Astrocyte (in vitro differentiated cells and primary cell): ENCODE measurements at places on chromosomes 13 and 19. TPM values are rescaled to one million over a fixed set of nuclear protein-coding genes. Genes with fewer than 3 reads are reported as not detected.
A peak's percentile ranks its signal among the peaks of the same experiment; 100 is the strongest.

DNA sequence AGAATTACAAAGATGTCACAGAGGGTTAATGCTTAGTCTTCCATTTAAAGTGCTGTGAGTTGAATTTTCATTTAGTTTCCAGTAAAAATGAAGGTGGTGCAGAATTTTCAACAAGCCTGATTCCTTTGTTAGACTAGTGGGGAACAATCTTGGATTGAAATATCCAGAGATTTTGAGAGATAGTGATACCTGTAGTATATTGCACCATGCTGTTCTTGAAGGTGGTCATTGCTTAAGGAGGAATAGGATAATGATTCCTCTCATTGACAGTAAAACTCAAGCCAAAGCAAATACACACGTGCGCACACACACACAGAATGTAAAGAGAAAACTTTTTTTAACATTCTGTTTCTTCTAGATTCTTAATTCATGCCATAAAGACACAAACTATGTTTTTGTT, 5.3 kb downstream of the PCDH17 start:
- H3K4me1 ChIP-seq: no peaks in the 10 kb centered on the region
- no peaks in the 10 kb centered on the region for H3K36me3 ChIP-seq
- H3K27ac ChIP-seq: no peak overlapping the region
- DNase-seq: no peak
- peaks cover 28% of the 10 kb centered on the region for H3K27me3 ChIP-seq

The REEP6 gene
- total RNA-seq: 5.7 and 6.6 TPM in 2 replicates

The PODNL1 gene
- total RNA-seq: 3.3 and 3.7 TPM in 2 replicates

DNA sequence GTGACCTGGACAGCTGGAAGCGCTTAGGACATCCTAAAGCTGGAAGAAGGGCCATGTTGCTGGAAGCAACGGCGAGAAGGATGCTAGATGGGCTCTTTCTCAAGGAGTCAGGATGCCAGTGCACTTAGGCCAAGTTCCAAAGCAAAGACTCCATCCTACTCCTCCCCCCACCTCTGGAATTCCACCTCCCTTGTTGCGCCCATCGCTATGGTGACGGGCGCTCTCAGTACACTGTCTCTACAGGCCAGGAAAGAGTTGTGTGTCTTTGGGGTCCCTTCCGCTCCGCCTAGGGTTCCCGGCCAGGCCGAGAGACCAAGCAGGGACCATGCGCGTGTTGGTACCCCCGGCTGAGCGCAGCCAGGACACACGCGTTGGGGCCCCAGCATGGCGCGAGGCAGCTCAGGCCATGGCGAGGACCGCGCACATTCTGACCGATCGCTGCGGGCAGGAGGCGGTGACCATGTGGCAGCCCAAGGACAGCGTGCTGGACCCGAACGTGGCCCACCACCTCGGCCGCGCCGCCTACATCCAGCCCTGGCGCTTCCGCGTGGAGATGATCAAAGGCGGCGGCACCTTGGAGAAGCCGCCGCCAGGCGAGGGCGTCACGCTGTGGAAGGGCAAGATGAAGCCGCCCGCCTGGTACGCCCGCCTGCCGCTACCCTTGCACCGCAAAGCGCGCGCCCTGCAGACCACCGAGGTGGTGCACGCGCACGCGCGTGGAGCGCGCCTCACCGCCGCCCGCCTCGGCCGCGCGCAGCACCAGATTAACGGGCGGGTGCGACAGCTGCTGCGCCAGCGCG, 31.0 kb upstream of the SLC1A6 start:
- H3K4me1 ChIP-seq: no peaks in the 10 kb centered on the region
- H3K27ac ChIP-seq: no peak overlapping the region
- H3K27me3 ChIP-seq: peaks cover 4% of the 10 kb centered on the region
- H3K4me3 ChIP-seq: no peak overlapping the region
- no peak for DNase-seq

- H3K36me3 ChIP-seq: no peaks in the 10 kb centered on the region
- DNase-seq: peak; percentile 0
- H3K27ac ChIP-seq: no peak overlapping the region
These were observed 491 bp downstream of the ZNF525 start for GRCh38 chr19:53365899-53366493.

DNA sequence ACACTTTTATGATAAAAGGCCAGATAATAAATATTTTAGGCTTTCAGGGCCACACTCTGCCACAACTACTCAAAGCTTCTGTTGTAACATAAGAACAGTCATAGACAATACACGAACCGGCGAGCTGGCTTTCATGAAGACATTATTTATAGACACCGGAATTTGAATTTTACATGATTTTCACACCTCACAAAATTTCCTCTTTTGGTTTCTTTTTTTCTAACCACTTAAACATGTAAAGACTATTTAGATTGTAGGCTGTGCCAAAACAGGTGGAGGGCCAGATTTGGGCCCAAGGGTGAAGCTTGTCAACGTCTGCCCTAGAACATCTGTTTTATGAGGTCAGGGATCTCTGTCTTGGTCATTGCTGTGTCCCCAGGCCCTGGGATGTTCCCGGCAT, 29.7 kb upstream of the FXYD3 start:
- no peak for DNase-seq
- no peaks in the 10 kb centered on the region for H3K27me3 ChIP-seq
- H3K4me3 ChIP-seq: no peak overlapping the region
- H3K4me1 ChIP-seq: peaks cover 16% of the 10 kb centered on the region
- H3K27ac ChIP-seq: no peak overlapping the region

- no peaks in the 10 kb centered on the region for H3K4me1 ChIP-seq
- no peaks in the 10 kb centered on the region for H3K36me3 ChIP-seq
- H3K27me3 ChIP-seq: no peaks in the 10 kb centered on the region
- H3K4me3 ChIP-seq: no peak overlapping the region
- no peak overlapping the region for H3K27ac ChIP-seq
These were observed 393.8 kb downstream of the SLITRK6 start for GRCh38 chr13:85405316-85405897.

DNA sequence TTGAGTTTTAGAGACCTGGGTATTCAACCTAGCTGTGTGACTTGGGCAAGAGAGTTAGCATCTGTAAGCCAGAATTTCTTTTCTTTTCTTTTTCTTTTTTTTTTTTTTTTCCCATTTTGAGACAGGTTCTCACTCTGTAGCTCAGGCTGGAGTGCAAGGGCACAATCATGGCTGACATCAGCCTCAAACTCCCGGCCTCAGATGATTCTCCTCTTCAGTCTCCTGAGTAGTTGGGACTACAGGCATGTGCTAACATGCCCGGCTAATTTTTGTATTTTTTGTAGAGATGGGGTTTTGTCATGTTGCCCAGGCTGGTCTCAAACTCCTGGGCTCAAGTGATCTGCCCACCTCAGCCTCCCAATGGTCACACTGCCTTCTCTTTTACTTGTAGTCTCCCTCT, 33.0 kb downstream of the ZMYM2 start:
- H3K4me3 ChIP-seq: no peak overlapping the region
- DNase-seq: no peak
- no peaks in the 10 kb centered on the region for H3K27me3 ChIP-seq
- no peak overlapping the region for H3K27ac ChIP-seq
- no peaks in the 10 kb centered on the region for H3K4me1 ChIP-seq

GRCh38 chr19:54612428-54612827, 17.9 kb upstream of the LILRB1 start:
- no peaks in the 10 kb centered on the region for H3K4me1 ChIP-seq
- H3K27me3 ChIP-seq: no peaks in the 10 kb centered on the region
- no peak overlapping the region for H3K27ac ChIP-seq
